ENCODE measurements at places on chromosomes 2 and 18. TPM values are rescaled to one million over a fixed set of nuclear protein-coding genes. Genes with fewer than 3 reads are reported as not detected.
A peak's percentile ranks its signal among the peaks of the same experiment; 100 is the strongest.

Gene ARL4C
- polyA plus RNA-seq, result 1.8 TPM

Gene CLEC4F
- polyA plus RNA-seq, result not detected

Gene MORN2
- polyA plus RNA-seq, result 11.7 TPM

Gene EPC2
- 2.8 TPM for polyA plus RNA-seq

Gene POTEJ
- polyA plus RNA-seq, result not detected

Gene PROKR1
- not detected for polyA plus RNA-seq

Gene GKN1
- not detected for polyA plus RNA-seq

GRCh38 chr2:62293151-62293489 lies 97.2 kb downstream of the B3GNT2 start:
- H3K4me3 ChIP-seq, result no peak overlapping the region
- no peaks in the 10 kb centered on the region for H3K36me3 ChIP-seq
- no peak for DNase-seq
- no peak overlapping the region for H3K27ac ChIP-seq

DNA sequence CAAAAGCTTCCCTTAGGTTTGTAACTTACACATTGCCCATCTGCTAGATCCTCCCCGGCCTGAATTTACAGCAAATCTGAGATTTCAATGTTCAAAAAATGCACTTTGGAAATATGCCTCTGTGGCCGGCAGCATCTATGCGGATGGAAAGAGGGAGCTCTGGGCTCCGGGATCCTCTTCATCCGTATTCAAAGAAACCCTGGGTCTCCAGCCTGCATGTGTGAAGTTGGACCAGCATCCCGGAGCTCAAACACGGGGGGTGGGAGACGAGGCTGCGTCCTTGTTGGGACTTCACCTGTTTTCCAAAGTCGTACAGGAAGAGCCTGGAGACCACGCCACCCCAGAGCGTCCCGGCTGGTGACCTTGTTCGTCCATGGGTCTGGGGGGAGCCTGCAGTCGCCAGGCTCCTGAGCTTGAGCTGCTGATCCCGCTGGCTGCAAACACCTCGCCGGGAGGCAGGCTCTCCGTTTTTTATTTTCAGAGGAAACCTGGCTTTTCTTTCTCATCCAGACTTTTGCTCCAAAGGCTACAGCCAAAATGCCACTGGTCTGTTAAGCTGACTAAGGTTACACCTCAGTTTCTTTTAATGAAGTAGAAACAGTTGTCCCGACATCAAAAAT lies 77.4 kb downstream of the PTGR3 start:
- H3K4me3 ChIP-seq, result no peak overlapping the region
- H3K27me3 ChIP-seq, result no peaks in the 10 kb centered on the region
- no peaks in the 10 kb centered on the region for H3K4me1 ChIP-seq
- no peaks in the 10 kb centered on the region for H3K36me3 ChIP-seq
- H3K27ac ChIP-seq, result no peak overlapping the region

GRCh38 chr18:52682260-52682659 lies 342.3 kb downstream of the DCC start:
- no peak overlapping the region for H3K27ac ChIP-seq
- H3K4me3 ChIP-seq, result no peak overlapping the region
- no peaks in the 10 kb centered on the region for H3K27me3 ChIP-seq
- no peaks in the 10 kb centered on the region for H3K36me3 ChIP-seq

DNA sequence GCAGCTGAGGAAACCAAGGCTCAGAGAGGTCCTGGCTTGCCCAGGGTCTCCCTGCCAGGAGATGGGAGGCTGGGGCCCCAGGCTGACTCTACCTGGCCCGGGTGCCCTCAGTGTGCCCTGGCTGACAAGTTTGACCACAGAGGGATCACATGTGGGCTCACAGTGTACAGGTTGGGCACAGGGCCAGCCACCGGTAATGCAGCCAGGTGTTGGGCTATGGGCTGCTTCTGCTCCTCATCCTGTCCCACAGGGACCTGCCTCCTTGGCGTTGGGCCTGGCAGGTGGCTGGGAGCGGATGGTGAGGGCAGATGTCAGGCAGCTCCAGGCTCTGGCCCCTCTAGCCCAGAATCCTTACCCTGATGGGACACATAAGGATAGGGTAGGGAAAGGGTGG lies 250.5 kb downstream of the LOXHD1 start:
- no peaks in the 10 kb centered on the region for H3K4me1 ChIP-seq
- DNase-seq, result no peak
- no peak overlapping the region for H3K4me3 ChIP-seq
- H3K27ac ChIP-seq, result no peak overlapping the region
- no peaks in the 10 kb centered on the region for H3K27me3 ChIP-seq

GRCh38 chr18:11795916-11796315 lies 55.3 kb upstream of the CHMP1B start:
- H3K4me3 ChIP-seq, result no peak overlapping the region
- H3K27me3 ChIP-seq, result peaks cover 2% of the 10 kb centered on the region
- no peaks in the 10 kb centered on the region for H3K36me3 ChIP-seq
- no peak overlapping the region for H3K27ac ChIP-seq
- no peak for DNase-seq

GRCh38 chr2:223470602-223471001 lies 131.6 kb downstream of the SCG2 start:
- no peaks in the 10 kb centered on the region for H3K4me1 ChIP-seq
- H3K36me3 ChIP-seq, result no peaks in the 10 kb centered on the region
- H3K27ac ChIP-seq, result no peak overlapping the region
- no peak overlapping the region for H3K4me3 ChIP-seq
- no peak for DNase-seq

DNA sequence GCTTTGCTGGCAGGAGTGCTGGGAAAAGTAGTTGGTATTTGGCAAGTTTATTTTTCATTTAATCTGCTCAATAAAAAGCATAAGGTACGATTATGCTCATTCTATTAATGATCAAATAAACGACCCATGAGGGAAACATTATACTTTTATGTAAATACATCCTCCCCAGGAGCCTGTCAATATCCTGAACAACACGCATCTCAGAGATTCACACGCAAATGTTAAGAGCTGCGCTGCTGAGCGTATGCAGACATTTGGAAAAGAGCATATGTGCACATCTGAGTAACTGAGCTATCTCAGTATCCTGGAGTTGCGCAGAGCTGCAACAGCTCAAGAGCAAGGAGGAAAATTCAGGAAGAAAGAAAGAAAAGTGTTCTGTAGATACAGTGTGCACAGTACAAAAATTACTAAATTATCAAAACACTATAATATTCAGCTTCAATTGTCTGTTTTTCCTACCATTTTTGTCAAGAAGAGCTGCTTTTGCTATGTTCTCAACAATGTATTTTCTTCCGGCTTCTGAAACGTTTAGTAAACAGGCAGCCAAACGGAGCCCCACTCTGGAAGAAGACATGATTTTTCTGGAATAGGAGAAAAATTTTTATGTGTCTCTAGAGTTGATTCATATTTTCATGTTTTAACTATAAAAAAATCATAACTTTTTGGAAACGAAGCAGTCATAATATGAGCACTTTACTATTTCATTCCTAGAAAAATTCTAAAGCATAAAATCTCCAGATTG lies 2.4 kb downstream of the FTCDNL1 start:
- H3K27ac ChIP-seq, result no peak overlapping the region
- no peak for DNase-seq
- H3K36me3 ChIP-seq, result no peaks in the 10 kb centered on the region
- H3K4me3 ChIP-seq, result no peak overlapping the region

DNA sequence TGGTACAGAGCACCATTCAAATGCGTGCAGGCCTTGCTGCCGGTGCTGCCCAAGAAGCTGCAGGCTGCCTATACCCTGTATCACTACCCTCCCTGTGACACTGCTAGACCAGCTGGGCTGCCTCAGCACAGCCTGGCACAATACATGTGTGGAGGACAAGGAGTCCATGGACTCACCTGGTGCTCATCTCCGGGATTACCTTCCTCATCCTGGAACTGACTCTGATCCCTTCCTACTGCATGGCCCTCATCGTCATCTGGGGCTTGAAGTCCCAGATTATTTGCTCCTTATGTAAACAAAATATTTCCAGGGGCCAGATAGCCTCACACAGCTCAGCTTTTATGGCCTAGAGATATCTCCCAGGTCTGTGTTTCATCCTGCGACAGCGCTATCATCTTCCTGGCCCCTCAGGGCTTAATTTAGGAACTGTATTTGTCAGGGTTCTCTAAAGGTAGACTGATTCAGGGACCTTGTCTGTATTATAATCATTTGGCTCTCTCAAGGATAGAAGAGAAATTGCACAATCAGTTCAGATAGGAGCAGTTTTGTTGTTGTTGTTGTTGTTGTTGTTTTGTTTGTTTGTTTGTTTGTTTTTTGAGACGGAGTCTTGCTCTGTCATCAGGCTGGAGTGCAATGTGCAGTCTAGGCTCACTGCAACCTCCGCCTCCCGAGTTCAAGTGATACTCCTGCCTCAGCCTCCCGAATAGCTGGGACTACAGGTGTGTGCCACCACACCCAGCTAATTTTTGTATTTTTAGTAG lies 42.9 kb downstream of the WDR75 start:
- DNase-seq, result no peak
- H3K27me3 ChIP-seq, result no peaks in the 10 kb centered on the region
- H3K4me3 ChIP-seq, result no peak overlapping the region
- H3K27ac ChIP-seq, result no peak overlapping the region
- H3K36me3 ChIP-seq, result no peaks in the 10 kb centered on the region
- H3K4me1 ChIP-seq, result peaks cover 8% of the 10 kb centered on the region

- H3K4me3 ChIP-seq, result no peak overlapping the region
- no peak for DNase-seq
- H3K4me1 ChIP-seq, result no peaks in the 10 kb centered on the region
- peaks cover 3% of the 10 kb centered on the region for H3K27me3 ChIP-seq
- H3K36me3 ChIP-seq, result no peaks in the 10 kb centered on the region
- no peak overlapping the region for H3K27ac ChIP-seq
Observed at GRCh38 chr2:173806761-173807160, 158.4 kb downstream of the SP3 start.

GRCh38 chr2:48940606-48941005 lies 185.1 kb upstream of the LHCGR start:
- DNase-seq, result no peak
- peaks cover 4% of the 10 kb centered on the region for H3K27me3 ChIP-seq
- no peak overlapping the region for H3K4me3 ChIP-seq
- H3K4me1 ChIP-seq, result no peaks in the 10 kb centered on the region

- H3K36me3 ChIP-seq, result no peaks in the 10 kb centered on the region
- H3K27ac ChIP-seq, result peak within 1 kb of the TSS; percentile 42
- H3K4me3 ChIP-seq, result peak within 1 kb of the TSS; percentile 83
- peaks cover 45% of the 10 kb centered on the region for H3K4me1 ChIP-seq
Observed at GRCh38 chr2:85753525-85754312, at the start of gene ATOH8. TSS of gene ATOH8 (plus strand) at chr2:85753991. CDS start at chr2:85754190, 199 bp downstream.

GRCh38 chr2:232398293-232399034 lies 8.2 kb upstream of the ALPG start:
- no peak overlapping the region for H3K27ac ChIP-seq
- DNase-seq, result no peak
- H3K4me3 ChIP-seq, result no peak overlapping the region
- no peaks in the 10 kb centered on the region for H3K36me3 ChIP-seq
- no peaks in the 10 kb centered on the region for H3K4me1 ChIP-seq
- no peaks in the 10 kb centered on the region for H3K27me3 ChIP-seq

DNA sequence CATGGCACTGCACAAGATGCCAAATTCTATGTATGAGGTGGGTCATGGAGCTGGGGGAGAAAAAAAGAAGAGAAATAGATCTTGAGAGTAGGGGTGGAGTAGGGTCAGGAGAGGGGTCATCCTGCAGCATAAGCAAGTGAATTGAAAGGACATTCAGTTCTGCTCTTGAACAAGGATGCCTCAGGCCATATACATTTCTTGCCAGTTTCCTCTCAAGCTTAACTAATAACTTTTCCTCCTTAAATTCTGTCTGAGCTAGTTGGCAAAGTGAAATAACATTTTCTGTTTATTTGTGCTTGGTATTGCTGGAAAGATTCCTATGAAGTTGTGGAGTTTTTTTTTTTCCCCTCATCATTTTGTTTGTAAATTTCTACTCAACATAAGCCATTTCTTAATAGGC lies 99.0 kb upstream of the LTBP1 start:
- H3K4me3 ChIP-seq, result no peak overlapping the region
- no peaks in the 10 kb centered on the region for H3K27me3 ChIP-seq
- DNase-seq, result no peak
- no peaks in the 10 kb centered on the region for H3K36me3 ChIP-seq

- no peak overlapping the region for H3K27ac ChIP-seq
- H3K4me1 ChIP-seq, result no peaks in the 10 kb centered on the region
- H3K36me3 ChIP-seq, result no peaks in the 10 kb centered on the region
Observed at GRCh38 chr18:42330296-42330695, 375.3 kb downstream of the PIK3C3 start.

DNA sequence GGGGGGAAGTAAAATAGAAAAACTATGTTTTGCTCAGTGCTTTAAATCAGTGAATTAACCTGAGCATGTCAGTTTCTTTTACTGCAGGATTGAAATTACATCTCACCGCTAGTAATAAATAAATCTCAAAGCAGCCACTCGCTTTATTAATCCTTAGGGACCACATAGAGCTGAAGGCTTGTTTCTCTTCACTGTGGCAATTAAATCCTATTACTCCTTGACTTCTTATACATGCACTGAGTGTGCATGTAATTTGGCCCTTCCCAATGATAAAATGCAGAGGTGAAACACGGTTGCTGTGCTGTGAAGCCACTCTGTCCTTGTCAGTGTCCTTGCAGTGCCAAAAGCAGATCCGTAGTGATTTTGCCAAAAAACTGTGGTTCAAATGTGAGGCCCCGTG lies 77.1 kb upstream of the RBM44 start:
- no peak overlapping the region for H3K4me3 ChIP-seq
- no peak overlapping the region for H3K27ac ChIP-seq
- peaks cover 11% of the 10 kb centered on the region for H3K4me1 ChIP-seq
- H3K27me3 ChIP-seq, result no peaks in the 10 kb centered on the region
- H3K36me3 ChIP-seq, result no peaks in the 10 kb centered on the region

DNA sequence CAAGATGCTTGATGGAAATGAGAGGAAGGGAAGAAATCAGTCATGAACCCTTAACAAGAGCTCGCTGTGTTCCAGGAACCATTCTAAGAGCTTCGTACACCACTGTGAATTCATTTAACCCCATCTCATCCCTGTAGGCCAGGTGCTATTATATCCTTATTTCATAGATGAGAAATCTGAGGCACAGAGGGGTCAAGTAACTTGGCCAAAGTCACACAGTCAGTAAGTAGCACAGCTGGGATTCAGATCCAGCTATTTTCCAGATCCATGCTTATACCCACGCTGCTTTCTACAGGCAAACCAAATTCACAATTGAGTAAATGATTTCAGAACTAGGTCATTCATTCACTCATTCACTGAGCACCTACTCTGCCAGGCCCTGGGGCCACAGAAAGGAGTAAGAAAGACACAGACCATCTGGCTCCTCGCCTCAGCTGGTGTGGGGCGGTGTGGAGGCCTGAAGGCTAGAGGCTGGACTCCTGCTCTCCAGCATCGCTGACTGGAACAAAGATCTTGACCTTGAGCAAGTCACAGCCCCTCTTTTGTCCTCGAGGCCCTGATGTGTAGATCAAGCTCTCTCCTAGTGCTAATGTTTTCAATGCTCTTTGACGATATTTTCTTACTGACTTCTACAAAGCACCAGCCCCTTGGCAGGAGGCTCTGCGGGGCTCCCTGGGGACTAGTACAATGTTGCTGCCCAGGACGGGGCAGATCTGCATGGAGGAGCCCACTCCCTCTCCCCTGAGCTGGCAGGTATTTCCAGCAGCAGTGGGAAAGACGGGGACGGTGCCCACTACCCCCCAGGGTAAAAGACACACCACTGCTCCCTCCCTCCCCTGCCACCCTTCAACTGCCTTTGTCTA lies 26.5 kb downstream of the STEAP3 start:
- H3K36me3 ChIP-seq, result peaks cover 15% of the 10 kb centered on the region
- no peak overlapping the region for H3K27ac ChIP-seq
- H3K4me3 ChIP-seq, result no peak overlapping the region
- no peaks in the 10 kb centered on the region for H3K4me1 ChIP-seq

GRCh38 chr2:53755121-53755520 lies 12.5 kb upstream of the CHAC2 start:
- no peaks in the 10 kb centered on the region for H3K4me1 ChIP-seq
- no peak for DNase-seq
- H3K27me3 ChIP-seq, result no peaks in the 10 kb centered on the region
